ENCODE measurements at places on chromosomes 13 and 19. TPM values are rescaled to one million over a fixed set of nuclear protein-coding genes. Genes with fewer than 3 reads are reported as not detected.

ATP12A gene
- not detected for total RNA-seq

C1QTNF9 gene
- total RNA-seq, result not detected

CYP4F2 gene
- not detected for total RNA-seq

GJB2 gene
- not detected for total RNA-seq

DNA sequence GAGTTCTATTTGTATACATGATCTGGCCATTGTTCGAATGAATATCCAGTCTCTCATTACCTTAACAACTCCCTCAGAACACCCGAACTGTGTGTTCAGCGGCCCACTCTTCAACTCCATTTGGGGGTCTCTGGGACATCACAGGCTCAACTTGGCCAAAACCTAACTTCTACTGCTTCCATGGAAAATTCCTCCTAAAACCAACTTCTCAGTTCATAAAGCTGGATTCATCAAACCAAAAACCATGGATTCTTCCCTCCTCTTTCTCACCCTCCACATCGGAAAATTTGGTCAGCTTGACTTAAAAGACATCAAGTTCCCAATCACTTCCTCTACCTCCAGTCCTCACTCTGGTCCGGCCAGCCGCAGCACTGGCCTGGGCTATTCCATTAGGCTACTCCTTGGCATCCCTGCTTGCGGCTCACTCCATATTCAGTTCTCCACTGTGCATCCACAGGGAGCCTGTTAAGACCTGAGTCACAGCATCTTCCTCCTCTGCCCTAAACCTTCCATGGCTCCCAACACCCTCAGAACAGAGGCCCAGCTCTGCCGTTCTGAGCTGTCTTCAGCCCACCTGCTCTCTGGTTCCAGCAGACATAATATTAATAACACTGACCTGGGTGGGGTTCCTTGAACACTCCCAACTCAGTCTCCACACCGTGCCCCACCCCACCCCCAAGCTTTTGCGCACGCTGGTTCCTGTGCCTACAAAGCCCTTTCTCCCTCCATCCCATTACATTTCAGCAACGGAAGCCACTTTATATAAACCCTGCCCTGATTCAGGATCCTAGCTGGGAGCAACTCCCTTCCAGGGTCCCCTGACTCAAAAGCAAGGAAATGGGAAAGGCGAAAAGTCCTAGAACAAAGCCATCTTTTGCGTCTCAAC lies 1.1 kb downstream of the ZNF792 start:
- DNase-seq, result peak; percentile 43

DNA sequence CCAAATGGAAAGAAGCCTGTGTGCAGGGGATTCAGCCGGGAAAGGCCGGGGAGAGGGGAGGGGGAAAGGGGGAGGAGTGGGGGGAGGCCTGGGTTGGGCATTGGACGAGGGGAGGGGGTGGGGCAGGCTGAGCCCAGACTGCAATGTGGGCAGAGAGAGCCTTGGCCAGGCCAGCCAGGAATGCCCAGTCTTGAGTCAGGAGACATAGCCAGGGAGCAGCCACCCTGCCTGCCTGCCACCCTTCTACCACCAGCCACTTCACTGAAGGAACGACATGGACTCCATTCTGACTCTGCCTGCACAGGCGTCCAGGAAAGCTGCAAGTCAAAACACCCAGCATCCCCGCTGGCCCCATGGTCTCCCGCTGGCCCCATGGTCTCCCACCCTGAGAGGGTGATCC lies 498 bp downstream of the PROZ start:
- no peak for DNase-seq

DNA sequence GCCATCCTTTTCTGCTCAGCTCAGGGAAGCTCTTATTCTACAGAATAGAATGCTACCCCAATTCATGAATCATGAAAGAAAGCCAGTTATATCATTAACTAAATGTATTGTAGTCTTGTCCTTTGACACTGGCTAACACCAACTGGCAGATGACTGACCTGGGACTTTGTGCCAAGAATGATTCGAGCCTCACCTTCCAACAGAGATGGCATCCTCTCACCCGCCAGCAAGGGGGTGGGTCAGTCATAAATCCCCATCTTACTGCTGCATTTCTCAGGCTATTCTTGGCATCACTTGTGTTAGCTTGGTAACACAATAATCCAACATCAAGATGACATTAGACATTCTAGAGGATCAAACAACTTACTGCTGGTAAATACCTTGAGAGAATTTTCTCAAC lies 1239.8 kb upstream of the MIR17HG start:
- no peak for DNase-seq

GRCh38 chr13:80454245-80454644 lies 113.3 kb upstream of the SPRY2 start:
- DNase-seq, result no peak

DNA sequence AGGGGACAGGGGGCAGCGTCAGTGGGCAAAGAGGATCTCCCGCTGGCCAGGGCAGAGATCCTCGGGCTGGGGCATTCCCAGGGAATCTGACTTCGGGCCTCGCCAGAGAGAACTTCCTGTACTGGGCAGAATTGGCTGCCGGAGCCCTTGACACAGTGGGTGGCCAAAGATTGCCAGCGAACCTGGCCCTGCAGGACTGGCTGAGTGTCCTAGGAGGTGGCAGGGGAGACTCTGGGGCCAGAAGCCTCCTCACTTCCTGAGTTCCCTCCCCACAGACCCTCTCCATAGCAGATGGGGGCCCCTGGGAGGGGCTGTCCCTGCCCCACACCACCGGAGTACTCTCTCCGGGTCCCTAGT lies 19.3 kb downstream of the DPP9 start:
- DNase-seq, result no peak

GRCh38 chr13:60267498-60268202 lies 103.9 kb upstream of the DIAPH3 start:
- DNase-seq, result no peak

GRCh38 chr13:102903659-102904407 lies 58.0 kb downstream of the ERCC5 start:
- DNase-seq, result peak; percentile 25

DNA sequence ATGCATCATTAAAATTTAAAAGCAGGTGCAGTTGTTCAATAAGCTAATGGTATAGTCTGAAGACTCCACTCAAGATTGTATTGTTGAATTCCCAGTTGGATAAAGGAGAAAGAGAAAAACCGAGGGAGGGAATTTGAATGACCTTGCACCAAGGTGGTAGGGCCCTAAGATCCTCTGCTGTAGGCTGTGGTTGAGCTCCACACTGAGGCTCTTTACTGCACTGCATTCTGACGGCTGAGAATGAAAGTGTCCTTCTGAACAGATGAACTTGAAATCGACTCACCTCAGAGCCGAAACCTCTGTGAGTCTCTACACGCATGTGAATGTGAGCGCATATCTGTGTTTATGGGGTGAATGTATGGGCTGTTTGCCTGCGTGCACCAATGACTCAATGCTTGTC lies 388.9 kb upstream of the DACH1 start:
- DNase-seq, result peak; percentile 8

DNA sequence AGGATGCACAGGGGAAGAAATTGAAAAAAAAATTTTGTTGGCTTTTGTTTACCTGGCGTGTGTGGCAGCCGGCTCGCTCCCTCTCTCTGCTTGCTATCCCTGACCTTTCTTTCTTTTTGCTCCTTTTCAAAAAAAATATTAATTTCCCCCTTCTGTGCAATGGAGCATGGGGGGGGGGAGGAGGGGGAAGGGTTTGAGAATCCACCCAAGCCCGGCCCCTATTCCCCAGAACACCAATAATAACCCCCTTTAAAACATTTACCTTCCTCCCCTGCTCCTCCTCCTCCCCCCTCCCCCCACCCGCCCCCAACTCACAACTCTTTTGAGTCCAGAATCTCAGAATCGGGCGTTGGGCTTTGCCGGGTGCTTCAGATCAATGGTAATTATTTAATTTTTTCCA lies 28.4 kb downstream of the NFIX start:
- DNase-seq, result no peak

DNA sequence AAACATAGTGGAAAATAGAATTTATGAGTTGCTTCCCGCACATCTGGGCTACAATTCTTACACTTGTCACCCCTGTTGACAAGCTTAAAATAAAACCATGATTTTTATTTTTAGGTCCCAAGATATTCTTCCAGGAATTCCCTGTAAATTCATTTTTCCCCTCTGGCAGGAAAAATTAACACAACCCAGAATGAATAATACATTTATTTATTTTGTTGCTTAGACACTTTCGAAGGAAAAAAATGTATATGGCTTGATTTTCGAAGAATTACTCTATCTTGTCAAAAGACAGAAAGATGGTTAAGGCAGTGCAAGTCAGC lies 74.4 kb downstream of the LHFPL6 start:
- no peak for DNase-seq

DNA sequence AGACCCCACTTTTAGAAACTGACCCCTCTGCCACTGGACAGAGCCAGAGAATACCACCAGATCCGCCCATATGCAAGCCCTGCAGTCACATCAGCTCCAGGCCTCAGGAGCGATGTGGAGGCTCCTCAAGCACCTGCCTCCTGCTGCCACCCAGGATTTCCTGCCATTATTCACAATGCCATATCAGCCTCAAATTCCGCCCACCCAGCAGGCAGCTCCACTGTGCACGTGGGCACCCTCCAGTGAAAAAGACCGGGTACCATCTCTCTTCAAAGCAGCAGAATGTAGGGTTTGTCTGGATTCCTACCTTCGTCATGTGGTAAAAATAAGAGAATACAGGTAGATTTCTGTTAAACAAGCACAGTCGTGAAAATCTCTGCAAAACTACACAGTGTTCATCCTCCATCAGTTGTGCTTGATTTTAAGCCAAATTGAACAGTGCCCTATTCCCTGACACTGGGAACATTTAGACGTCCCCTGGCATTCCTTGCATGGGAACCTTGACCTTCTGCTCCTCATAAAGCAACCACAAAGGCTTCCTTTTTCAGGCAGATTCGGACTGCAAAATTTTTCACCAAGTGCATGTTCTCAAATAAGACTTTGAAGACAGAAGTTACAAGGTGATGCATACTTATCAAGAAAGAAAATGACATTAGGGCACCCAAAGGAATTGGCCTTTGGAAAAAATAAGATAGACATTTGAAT lies 56.4 kb downstream of the FAM124A start:
- no peak for DNase-seq

DNA sequence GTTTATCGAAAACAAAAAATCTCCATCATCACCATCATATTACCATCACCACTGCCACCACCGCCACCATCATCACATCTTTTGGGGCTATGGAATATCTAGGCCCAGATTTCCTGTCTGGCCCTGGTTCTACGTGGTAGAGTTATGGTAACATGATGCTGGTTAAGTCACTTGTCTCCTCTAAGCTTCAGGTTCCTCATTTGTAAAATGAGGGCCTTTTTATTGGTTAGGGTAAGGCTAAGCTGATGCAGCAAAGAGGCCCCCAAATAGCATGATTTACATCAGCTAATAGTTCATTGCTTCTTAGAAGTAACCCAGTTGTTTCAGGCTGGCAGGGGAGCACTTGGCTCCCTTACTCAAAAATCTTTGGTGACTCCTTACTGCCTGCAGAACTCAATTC lies 37.9 kb downstream of the PCDH8 start:
- DNase-seq, result no peak

GRCh38 chr13:106274551-106275203 lies 260.8 kb downstream of the EFNB2 start:
- DNase-seq, result no peak
